ENCODE measurements at places on chromosomes 5 and 9.

DNA sequence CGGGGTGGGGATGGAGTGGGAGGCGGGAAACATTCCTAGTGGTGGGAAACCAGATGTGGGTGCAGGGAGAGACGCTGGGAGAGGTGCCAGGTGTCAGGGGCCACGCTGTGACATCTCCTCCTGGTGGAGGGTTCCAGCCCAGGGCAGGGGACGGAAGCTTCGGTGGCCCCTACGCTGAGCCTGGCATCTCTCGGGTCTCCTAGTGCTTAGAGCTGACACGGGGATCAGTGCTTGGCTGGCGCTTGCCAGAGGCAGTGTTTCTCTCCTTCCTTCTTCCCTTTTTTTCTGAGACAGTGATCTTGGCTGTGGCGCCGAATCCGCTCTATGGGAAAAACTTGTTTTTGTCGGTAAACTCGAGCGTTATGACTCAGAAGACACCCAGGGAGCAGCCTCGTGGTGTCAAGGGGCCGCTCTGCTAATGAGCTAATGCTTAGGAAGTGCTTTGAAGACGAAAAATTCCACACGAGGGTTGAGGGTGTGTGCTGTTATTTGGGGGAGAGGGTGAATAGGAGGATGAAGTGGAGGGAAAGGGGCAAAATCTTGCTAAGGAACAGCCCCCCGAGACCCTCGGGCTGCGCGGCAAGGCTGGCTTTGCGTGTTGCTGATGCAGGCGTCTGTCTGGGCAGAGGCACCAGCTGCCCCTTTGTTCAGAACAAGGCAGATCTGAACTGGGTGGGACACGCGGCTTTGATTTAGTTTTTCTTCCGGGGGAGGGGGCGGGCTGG is 20.4 kb upstream of the IER5L start:
- DNase-seq: peak; percentile 71

GRCh38 chr9:136050701-136051452 is 44.2 kb downstream of the NACC2 start:
- no peak for DNase-seq

DNA sequence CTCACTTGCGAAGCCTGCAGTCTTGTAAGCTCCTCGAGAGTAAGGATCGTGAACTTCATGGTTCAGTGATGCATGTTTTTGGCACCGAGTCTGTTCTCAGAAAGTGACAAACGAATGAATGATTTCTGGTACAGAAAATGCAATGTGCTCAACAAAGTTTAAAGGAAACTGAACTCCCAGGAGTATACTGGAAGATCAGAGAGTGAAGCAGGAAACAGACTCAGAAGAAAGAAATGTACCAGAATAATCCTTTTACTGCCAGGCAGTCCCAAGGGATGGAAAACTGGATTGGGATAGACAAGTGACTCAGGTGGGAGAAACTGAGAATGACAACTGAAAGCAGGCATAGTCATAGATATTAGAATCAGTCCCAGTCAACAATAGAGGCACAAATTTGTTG is 420.6 kb downstream of the CTNND2 start:
- DNase-seq: no peak

DNA sequence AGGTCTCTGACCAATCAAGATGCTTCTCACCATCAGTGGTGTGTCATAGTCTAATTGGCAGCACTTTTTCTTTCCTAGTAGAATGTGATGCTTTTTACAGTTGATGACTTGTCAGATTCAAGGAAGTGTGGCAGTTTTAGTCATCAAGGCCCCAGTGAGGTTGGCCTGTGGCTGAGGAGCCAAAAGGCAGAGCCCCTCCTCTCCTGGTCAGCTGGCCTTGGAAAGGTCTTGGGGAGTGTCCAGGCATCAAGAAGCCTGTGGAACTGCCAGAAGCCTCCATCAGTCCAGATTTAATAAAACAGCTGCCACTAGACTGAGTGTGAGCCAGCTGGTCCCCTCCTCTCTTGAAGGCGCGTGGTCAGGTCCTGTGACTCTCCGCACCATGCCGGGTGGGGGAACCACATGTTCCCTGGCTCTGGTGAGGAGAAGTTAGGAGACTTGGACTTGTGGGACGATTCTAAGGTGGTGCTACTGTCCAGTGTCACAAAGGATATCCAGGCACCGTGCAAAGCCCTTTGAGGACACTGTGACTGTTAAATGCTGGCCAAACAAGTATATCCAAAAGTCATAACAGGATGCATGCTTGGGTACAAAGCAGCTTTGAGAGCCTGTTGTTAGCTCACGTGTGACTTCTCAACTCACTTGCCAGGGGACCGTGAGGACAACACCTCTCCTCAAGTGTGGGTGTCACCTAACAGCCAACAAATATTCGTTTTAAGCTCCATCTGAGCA is 6.1 kb upstream of the ANGPTL2 start:
- peak; percentile 36 for DNase-seq

GRCh38 chr9:116647515-116647809 is 39.6 kb upstream of the TRIM32 start:
- no peak for DNase-seq

DNA sequence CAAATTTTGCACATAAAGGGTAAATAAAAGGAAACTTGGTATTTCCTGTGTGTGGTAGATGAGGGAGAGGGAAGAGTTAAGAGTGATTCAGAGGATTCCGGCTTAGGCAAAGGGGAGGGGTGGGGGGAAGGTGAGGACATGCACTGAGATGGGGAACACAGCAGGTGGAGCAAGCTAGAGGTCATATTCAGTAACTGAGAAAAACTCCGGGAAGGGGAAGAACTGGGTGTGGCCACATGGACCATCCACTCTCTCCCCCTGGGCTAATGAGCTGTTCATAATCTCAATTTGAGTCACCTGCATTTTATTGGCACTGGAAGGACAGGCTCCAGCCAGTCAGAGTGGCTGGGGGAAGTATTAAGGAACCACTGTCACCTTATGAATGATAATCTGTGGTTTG is 45.1 kb upstream of the UGCG start:
- DNase-seq: no peak

DNA sequence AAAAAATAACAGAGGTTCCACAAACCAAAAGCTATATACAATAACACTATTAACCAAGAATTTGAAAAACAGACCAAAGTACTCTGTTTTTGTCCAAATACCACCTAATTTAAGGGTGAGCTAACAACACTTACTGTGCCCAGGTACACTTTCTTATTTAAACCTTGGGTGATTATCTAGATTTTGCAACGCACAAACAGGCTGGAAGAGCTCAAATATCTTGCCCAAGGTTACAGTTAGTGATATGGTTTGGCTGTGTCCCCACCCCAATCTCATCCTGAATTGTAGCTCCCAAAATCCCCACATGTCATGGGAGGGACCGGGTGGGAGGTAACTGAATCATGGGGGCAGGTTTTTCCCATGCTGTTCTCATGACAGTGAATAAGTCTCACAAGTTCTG is 58.9 kb downstream of the CDK5RAP2 start:
- no peak for DNase-seq

GRCh38 chr9:110199643-110200042 is 8.3 kb downstream of the C9orf152 start:
- no peak for DNase-seq

- DNase-seq: peak; percentile 23
These were observed at the start of gene OMD for GRCh38 chr9:92424340-92424739. Gene OMD (minus strand): TSS chr9:92424471. CDS start chr9:92417558, 6,913 bp downstream.

DNA sequence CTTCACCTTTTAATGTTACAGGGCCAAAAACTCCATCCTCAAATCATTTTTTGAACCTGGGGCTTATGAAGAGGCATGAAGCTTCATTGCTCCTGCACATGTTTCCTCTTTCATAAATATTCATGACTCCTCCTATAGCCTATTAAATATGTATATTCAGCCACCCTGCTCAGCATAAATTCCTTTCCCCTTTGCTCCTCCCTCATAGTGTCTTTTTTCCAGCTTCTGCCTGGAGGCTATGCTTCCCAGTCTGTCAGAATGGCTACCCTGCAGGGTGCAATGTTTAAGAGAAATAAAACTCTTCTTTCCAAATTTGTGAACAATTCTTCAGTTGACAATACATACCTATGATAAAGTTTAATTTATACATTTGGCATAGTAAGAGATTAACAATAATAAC is 1082.9 kb upstream of the CDH18 start:
- DNase-seq: no peak

- no peak for DNase-seq
These were observed 14.4 kb upstream of the SLC22A4 start for GRCh38 chr5:132279801-132280200.

DNA sequence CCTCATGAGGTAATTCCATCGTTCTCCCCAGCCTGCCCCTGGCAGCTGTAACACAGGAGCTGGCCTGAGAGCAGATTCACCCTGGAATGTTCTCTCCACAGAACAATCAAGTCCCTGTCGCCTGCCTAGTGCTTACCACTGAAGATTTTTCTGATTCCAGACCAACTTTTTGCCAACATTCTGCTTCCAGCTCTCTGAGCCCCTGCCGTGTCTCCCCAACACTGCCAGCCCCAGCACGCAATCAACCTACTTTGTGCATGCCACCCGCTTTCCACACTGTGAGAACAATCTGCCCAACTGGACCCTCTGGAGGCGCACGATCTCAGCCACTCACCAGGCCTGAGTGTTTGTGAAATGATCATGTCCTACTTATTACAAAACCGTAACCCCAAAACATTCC is 62.6 kb downstream of the PSMB7 start:
- DNase-seq: no peak

DNA sequence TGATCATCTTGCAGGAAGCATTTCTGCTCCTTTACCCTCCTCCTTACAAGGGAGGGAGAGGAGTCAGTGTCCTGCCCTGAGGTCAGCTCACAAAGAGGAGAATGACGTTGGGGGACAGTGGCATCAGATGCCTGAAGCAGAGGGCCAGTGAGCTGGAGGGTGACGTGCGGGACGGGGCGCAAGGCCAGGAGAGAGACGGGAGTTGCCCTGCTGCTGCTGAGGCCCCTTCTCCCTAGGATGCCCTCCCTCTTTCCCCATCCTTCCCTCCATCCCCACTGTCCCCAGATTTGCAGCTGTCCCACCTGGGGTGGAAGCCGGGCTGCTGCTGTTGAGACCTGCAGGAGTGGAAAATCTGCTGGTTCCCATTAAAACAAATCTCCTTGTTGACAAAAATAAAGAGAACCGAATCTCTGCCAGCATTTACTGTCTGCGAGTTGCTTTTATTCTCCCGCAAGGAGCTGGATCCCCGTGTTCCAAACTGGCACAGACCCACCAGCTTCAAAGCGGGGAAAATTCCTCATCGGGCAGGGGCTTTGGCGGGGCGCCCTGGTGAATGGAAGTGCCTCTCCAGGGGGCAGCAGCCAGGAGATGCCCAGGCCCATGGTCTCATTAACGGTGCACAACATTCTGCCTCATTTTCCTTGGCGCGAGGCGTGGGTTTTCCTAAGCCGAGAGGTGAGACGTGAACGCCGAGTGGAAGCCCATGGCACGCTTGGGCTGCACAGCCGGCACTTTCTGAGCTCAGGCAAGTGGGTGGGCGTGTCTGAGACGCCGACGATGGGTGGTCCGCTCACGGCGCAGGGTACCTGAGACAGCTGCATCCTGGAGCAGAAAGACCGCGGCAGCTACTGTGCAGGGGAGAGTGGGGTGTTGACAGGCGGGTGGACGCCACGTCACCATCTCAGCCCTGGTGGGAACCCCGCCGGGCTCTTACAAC is 13.9 kb upstream of the COL5A1 start:
- no peak for DNase-seq

All from AG20443 (cell line).